Stomach (tissue), 19 donors: ENCODE measurements at places on chromosomes 16 and 17. TPM values are rescaled to one million over a fixed set of nuclear protein-coding genes. Genes with fewer than 3 reads are reported as not detected.

GRCh38 chr16:35221482-35222185 lies 1762.2 kb downstream of the TP53TG3F start:
- no peaks in the 10 kb centered on the region for H3K36me3 ChIP-seq
- no peak overlapping the region for H3K4me3 ChIP-seq
- no peaks in the 10 kb centered on the region for H3K4me1 ChIP-seq
- no peaks in the 10 kb centered on the region for H3K27me3 ChIP-seq
- H3K27ac ChIP-seq = no peak overlapping the region

- peak overlapping the region; percentile 88 for H3K27ac ChIP-seq
- peaks cover 6% of the 10 kb centered on the region for H3K4me1 ChIP-seq
- H3K27me3 ChIP-seq = no peaks in the 10 kb centered on the region
- H3K4me3 ChIP-seq = peak overlapping the region; percentile 74
- H3K36me3 ChIP-seq = no peaks in the 10 kb centered on the region
Observed at GRCh38 chr16:3158510-3159314, 23.9 kb downstream of the ZNF213 start.

DNA sequence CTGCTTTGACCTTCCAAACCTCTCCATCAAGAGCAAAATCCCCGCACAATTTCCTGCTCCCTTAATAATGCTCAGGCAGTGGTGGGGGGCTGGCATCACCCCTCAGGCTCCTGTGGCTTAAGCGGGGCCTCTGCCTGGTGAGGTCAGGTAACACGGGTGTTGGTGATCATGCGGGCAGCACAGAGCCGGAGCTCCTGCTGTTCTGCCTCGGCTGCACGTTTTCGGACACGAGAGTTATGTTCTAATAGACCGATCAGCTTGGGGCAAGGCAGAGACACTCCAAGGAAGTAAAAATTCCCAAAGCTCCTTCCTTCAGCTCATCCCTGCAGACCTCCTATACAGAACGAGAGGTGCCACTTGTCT lies 6.0 kb downstream of the NARF start:
- H3K27ac ChIP-seq = no peak overlapping the region
- DNase-seq = no peak
- H3K36me3 ChIP-seq = peaks cover 96% of the 10 kb centered on the region
- no peaks in the 10 kb centered on the region for H3K27me3 ChIP-seq
- H3K4me1 ChIP-seq = peaks cover 34% of the 10 kb centered on the region

The RGS11 gene
- 7.0 TPM for total RNA-seq
